ENCODE measurements at places on chromosomes 5 and 9.

GRCh38 chr5:59238126-59238902 is 655.2 kb downstream of the PDE4D start:
- no peak for DNase-seq

DNA sequence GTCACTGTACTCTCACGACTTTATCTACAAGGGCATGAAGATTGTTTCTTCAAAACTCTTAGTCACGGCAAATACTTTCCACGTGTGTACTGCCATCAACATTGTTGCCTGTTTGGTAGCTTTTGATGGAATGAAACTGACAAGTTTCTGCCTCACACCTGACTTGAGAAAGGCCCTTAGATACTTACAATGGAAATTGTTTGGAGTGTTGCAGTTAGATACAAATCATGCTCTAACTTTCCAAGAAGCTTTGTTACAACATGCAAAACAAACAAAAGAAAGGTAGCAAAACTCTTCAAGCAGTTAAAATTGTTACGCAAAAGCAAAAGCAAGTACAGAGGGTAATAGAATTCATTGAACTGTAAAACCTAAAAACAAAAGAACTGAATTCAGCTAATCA is 91.1 kb upstream of the TLE4 start:
- DNase-seq: no peak

- no peak for DNase-seq
Observed at GRCh38 chr5:115932991-115933390, 29.3 kb upstream of the LVRN start.

GRCh38 chr5:88230546-88231066 is 38.0 kb downstream of the TMEM161B start:
- no peak for DNase-seq

- DNase-seq: no peak
Observed at GRCh38 chr5:69368458-69369339, 621 bp downstream of the AK6 start.

GRCh38 chr9:111131211-111131610 is 92.9 kb upstream of the LPAR1 start:
- DNase-seq: no peak

DNA sequence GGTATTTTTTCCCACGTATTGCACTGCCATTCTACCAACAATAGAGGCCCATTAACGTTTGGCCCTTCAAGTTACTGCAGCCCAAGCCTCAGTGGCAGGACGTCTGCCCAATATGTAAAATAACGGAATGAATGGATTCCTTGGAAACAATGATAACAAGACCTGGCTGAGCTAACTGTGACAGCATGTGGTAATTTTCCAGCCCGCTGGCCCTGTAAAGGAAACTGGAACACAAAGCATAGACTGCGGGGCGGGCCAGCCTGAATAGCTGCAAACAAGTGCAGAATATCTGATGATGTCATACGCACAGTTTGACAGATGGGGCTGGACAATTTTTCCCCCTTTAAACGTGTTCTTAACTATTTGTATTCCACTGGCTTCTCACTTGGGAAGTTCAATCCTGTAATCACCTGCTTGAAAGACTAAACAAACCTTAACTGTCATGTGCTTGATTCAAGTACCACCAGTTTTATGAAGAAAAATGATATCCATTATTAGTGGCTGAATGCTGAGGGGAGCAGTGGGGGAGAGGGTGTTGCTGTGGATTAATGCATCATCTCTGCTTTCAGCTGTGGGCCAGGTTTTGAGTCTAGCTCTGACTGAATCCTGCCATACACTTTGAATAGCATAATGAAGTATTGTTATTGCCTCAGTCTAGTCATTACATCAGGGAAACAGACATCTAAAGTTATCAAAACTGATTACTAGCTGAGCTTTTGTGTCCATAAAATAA is 323.9 kb downstream of the TMEM161B start:
- no peak for DNase-seq

- no peak for DNase-seq
Observed at GRCh38 chr5:34517249-34517648, 138.9 kb upstream of the RAI14 start.

GRCh38 chr9:26789959-26790358 is 102.6 kb downstream of the CAAP1 start:
- no peak for DNase-seq

GRCh38 chr9:71202931-71203330 is 81.5 kb upstream of the TRPM3 start:
- no peak for DNase-seq

- no peak for DNase-seq
Observed at GRCh38 chr5:20359377-20359776, 371.4 kb upstream of the CDH18 start.

DNA sequence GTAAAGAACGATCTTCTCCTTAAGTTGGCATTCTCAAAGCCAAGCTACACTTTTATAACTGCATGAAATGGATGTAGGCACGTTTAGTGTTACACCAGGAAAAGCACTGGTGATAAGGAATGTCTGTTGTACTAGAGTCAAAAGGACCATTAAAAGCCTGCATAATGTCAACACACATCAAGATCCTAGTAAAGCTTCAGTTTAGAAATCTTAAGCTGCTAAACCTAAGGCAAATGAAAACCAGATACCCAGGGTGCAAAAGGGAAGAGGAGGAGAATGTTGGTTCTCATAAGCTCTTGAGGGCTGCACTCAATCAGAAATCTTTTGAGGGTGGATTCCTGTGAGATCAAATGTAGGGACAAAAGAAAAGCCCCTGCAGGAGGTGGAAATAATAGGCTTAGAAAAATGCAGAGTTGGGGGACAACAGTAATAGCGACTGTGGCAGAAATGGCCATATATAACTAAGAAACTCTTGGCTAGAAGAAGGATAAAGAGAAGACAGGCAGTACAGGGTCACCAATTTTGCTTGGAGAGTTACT is 148.2 kb downstream of the FBXL17 start:
- DNase-seq: no peak

DNA sequence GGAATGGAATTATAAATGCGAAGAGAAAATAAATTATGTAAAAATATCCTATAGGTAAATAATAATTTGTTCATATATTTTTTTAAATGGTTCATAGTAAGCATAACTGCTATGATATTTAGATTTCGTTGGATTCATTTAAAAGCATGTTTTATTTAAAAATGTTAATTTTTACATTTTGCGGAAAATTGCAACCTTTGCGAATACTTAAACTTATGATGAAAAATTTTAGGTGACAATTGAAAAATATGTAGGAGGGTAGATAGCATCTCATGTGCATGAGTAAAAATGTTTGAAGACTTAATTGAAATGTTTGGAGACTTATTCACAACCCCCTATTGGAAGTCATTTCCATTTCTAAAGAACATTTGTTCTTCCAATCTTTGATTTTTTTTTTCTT is 4.1 kb upstream of the FEM1C start:
- no peak for DNase-seq

DNA sequence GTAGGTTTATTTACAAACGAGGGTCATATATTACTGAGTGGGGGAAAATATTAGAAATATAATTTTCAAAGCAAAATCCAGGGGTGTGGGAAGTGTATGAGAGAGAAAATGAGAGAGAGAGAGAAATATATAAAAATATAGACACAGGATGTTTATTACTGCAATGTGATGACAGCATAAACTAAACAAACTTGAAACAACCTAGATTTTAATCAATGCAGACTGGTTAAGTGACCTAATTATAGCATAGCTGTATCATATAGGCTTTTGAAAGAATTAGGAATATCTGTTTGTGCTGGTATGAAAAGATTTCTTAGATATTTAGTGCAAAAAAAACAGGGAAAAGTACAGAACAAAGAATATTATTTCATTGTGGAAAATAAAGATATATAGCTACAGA is 280.5 kb downstream of the ACTL7B start:
- DNase-seq: no peak

DNA sequence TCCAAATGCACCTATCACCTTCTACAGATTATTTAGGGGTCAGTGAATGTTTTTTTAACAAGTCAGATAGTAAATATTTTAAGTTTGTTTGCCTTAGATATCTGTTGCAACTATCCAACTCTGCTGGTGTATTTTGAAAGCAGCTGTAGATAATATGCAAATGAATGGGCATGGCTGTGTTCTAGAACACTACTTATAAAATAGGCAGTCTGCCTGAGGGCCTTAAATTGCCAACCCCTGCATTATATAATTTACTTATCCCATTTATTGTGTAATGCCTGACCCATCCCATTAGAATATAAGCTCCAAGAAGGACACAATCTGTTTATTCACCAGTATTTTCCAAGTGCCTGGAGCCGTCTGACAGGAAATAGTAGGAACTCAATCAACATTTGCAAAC is 149.0 kb downstream of the TTC39B start:
- DNase-seq: no peak

GRCh38 chr9:78940121-78940855 is 631.5 kb upstream of the TLE4 start:
- DNase-seq: no peak

DNA sequence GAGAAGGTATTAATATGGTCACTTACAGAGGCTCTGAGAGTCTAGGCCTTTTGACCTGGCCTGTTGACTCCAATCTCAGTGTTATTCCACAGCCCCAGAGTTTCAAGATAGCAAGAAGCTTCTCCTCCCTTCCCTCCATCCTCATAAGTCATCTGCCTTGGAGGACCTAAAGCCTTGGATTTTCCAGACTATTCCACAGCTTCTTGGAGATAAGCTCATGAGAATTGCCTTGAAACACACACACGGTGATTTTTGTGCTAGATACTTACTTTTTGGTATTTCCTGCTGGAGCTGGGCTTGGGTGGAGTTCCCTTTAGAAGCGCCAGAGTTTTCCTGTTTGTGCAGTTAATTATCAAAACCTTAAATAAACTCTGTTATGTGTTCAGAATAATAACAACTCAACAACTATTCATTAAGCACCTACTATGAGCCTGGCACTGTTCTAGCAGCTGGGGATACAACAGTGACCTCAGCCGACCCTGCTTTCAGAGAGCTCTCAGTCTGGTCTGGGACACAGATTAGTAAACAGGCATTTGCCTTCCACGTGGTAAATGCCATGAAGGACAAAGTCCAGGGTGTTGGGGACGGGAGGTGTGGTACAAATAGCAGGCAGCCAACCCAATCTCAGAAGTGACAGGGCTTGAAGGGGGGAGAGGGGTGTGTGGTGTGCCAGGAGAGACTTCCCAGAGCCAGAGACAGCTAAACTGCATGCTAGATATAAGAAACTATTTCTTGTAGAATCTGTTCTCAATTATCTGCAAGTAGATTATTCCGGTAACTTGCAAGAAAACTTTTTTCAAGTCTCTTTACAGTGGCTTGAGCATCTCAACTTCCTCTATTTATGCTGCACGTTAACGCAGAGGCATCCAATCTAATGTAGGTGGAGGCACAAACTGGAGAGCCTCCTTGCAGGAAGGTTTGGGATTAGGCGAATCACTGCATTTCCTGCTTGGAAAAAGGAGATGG is 55.9 kb upstream of the KLF9 start:
- peak; percentile 86 for DNase-seq

DNA sequence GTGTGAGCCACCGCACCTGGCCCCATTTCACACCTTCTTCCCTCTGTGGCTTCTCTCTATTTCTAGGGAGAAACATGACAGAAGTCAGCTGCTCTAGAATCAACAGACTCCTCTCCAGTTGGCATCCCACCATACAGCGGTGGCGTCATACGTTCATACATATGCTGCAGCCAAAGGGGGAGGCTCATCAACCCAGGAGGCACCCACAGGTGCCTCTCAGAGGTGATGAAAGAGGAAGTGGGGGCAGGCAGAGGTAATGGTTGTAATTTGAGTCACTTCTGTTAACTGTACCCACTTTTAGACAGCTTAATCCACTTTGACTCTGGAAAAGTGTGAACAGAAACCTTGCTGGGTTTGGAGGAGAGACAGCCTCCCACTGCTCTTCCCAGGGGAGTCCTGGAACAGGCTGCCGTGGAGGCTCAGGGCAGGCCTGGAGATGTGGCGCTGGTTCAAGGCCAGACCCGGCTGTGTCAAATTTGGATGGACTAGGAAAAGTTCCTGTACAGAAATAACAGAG is 47.3 kb upstream of the SUB1 start:
- DNase-seq: no peak

- no peak for DNase-seq
Observed at GRCh38 chr9:91815896-91816295, 134.1 kb downstream of the ROR2 start.

DNA sequence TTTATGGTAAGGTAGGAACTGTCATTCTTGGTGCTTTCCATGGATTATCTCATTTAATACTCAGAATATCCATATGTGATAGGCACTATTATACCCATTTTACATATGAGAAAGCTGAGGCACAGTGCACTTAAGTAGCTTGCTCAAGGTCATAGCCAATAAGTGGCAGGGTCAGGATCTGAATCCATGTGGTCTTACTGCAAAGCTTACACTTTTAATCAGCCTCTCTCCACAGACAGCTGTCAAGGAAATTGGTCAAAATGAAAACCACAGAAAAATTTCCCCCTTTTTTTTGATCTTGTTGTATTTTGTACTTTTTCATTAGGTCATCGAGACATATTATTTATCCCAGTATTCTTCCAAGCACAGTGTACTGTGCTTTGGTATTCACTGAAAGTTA is 78.5 kb downstream of the ERCC6L2 start:
- DNase-seq: no peak

DNA sequence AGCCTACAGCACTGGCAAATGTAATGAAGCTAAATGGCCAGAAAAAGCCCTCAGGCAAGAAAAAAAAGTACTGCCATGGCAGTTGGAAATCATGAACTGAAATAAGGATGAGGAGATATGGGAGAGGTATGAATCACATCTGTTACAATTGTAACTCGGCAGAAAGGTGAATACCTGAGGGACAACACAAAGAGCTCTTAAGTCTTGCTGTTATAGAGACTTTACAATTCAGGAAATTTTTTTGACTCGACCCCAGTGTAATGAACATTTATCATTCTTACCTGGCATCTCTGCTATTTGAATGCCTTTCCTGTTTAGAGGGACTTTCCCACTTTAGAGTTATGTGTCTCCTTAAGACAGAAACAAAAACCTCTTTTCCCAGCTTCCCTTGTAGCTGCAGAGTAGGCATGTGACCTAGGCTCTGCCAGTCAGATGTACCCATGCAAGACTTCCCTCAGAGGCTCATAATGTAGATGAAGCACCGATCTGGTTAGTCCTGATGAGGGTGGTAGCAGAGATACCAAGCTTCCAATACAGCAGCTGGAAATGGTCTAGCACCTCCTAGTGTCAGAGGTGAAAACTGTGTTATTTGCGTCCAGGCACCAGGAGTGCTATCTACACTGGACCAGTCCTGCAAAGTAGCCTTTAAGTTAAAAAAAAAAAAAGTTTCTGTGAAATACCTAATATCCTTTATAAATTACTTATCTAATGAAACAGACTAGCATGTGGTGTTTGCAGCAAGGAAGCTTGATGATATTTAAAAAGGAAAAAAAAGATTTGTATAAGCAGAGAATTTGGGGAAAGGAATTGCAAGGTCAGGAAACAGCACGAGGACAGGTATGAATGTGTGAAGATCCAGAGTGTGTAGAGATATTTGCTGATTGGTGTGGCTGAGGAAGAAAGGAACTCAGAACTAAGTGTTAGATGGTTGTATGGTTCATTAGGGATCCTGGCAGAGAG is 146.9 kb upstream of the SLC1A3 start:
- no peak for DNase-seq

DNA sequence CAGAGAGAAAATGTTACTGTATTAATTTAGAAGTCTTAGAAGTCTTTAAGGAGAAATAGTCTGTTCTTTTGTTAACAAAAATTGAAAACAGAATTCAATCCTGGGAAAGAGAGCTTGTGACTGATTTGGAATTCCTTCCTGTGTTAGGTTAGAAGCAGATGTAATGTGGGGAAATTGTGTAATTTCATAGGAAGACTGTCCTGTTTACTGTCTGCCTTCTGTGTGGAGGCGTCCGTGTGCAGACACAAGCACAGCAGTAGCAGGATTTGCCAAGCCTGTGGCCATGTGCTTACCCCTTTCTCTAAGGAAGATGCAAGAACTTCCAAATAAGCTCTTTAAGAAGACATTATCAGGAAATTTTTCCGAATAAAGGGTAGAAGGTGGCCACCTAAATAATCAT is 36.7 kb upstream of the F2R start:
- DNase-seq: no peak
